Central memory CD8-positive, alpha-beta T cell (primary cell): ENCODE measurements at places on chromosomes 6 and 20.

GRCh38 chr20:831251-831650 is 2.3 kb upstream of the FAM110A start:
- DNase-seq: no peak

DNA sequence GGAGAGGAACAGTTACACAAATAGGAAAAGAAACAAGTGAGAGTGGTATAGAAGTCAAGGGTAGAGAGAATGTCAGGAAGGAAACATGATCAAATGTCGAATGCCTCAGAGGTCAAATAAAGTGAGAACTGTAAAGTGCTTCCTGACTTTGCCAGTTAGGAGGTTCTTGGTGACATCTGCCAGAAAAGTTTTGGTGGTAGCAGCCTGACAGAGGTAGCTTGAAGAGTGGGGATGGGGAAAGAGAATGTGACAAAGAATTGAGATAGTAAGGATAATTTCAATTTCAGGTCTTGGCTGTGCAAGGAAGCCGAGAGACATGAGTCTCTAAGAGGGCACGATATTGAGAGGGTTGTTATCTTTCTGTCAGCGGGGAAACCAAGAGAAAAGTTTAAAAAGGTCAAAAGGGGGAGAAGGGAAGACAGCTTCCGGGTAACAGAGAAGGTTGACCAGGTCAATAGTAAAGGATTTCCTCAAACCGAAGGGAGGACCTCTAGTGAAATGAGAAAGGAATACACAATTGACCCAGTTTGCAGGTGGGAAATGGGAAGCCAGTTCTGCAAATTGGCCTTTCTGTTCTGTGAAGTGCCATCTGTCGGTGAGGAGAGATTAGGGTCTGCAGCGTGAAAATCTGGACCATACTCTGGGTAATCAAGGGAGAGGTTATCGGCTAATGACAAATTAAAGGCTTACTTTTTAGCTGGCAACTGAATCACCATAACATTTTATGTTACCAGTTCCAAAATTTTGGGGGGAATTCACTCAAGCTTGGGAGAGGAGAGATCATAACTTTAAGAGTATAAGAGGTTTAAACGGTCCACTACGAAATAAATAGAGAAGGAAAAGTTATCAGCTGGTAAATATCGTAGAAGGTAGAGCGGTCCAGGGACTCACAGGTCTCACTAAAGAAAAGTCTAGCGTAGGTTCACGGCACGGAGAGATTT is 973 bp upstream of the BRD2 start:
- no peak for DNase-seq

GRCh38 chr6:73690056-73690455 is 5.9 kb upstream of the CD109 start:
- no peak for DNase-seq

DNA sequence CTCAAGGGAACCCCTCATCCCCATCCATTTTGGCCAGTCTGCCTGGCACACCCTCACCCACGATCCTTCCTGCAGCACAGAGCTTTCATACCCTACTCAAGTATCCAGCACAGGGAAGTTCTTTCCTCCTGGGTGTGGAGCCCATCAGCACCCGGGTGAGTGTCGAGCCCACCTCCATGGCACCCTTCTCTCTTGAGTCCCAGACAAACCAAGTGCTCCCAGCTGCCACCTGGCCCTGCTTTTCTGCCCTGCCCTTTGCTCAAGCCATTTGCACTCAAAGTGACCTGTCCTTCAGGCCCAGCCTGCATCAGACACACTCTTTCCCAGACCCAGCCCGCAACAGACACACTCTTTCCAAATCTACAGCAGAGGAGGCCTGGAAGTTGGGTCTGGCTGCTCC is 257.2 kb downstream of the DLL1 start:
- no peak for DNase-seq

- DNase-seq: peak; percentile 84
Measured at GRCh38 chr6:31087494-31088089, 24.8 kb downstream of the C6orf15 start.

- DNase-seq: no peak
Measured at GRCh38 chr20:60957621-60958020, 294.4 kb upstream of the CDH4 start.

DNA sequence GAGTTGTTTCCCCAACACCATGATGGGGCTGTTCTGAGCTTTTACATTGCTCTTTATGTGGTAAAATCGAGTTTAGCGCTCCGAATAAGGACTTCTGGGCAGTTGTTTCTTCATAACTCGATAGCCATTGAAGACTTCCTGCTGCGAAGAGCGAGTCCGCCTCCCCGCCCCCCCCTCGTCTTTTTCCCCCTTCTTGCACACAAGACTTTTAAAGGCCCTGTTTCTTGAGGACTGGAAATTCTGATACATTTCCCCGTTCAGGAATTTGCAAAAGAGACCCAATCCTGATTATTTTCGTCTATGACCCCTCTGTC is 1.5 kb upstream of the CITED2 start:
- no peak for DNase-seq

- DNase-seq: no peak
Measured at GRCh38 chr6:105429676-105430075, 26.8 kb upstream of the PREP start.

GRCh38 chr6:138865480-138866109 is 69.7 kb downstream of the ECT2L start:
- DNase-seq: no peak

DNA sequence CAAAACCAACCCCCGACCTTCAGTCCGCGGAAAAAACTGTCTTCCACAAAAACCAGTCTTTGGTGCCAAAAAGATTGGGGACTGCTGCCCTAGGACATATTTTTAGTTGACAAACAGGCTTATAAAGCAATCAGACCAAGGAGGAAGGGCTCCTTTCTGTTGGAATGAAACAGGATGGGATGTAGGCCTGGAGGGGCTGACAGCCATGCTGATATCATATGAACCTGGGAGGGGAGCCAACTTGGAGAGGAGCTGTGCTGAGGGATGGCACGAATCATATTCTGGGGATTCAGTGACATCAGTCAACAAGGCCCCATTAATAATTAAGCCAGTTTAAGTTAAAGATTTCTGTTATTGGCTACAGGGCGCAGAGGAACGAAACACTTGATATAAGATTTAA is 225.4 kb upstream of the TSHZ2 start:
- DNase-seq: no peak

DNA sequence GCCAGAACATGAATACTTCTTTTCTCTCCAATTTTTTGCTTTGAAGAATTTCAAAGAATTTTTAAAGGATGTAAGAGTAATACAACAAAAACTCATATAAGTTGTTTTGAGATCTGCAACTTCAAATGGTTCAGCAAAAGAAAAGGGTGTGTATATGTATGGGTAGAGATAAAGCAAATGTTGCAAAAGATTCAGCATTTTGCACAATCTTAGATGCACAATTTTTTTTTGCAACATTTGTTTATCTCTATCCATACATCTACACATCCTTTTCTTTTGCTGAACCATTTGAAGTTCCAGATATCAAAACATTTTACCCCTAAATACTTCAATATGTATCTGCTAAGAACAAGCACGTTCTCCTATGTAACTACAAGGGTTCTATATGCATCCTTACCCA is 47.4 kb upstream of the FAM83C start:
- no peak for DNase-seq

DNA sequence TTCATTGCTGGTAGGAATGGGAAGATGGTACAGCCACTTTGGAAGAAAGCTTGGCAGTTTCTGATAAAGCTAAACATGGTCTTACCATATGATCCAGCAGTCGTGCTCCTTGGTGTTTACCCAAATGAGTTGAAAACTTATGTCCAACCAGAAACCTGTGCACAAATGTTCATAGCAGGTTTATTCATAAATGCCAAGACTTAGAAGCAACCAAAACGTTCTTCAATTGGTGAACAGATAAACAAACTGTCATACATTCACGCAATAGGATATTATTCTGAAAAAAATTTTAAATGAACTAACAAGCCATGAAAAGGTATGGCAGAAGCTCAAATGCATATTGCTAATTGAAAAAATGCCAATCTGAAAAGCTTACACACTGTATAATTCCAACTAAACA is 117.1 kb downstream of the LINC00237 start:
- no peak for DNase-seq

- DNase-seq: no peak
Measured at GRCh38 chr20:37986044-37986858, 47.0 kb downstream of the TTI1 start.

DNA sequence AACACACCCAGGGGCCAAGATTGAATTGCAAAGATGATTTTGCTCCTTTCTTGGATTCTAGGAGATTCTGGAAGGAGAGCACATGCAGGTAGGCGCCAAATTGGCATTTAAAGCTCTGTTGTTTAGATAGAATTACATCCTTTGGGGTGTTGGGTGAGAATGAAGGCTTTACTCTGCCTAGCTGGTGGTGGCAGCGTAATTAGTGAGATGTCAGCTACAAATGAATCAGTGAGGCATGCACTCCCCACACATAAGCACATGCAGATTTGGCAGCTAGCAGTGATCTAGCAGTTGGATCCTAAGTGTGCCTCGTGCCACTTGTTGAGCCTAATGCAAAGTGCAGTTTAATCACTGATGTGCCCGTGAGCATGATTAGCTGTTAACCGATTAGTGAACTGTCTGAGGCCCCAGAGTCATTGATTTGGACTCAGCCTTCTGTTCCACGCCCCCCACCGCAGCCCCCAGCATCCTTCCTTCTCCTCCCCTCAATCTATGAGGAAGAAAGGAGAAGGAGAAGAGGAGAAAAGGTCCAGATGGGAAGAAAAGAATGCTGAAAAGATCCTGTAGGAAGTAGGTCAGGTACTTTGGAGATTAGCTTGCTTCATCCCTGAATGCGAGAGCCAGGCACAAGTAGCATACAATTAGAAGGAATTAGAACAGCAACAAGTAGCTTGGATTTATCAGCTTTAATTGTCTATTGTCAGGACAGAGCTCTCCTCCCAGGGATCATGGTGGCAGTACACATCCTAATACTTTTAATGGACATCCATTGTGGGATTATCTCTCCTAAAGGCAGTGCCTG is 6.0 kb upstream of the PRDM1 start:
- DNase-seq: no peak

DNA sequence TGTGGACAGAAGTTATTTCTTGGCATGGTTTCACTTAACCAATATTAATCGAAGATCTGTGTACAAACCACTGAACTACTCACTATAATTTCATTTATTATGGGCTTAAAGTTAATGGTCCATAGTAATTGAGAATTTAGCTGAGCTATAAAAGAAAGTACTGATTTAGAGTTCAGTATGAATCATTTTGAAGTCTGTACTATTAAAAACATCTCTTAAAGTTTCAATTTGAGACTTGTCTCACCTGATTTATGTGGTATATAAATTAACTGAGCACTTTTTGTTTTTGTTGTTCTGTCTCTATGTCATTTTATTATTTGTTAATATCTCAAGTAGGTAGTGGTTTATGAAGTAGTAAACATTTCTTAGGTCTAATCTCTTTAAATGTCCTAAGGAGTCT is 24.9 kb downstream of the KPNA5 start:
- DNase-seq: no peak

- DNase-seq: no peak
Measured at GRCh38 chr6:127484212-127484863, 25.1 kb upstream of the KIAA0408 start.

GRCh38 chr20:35269055-35269781 is 8.7 kb downstream of the MMP24OS start:
- DNase-seq: peak; percentile 27

GRCh38 chr6:138544501-138544900 is 45.2 kb upstream of the NHSL1 start:
- DNase-seq: no peak
